ENCODE measurements at places on chromosomes 16 and 17. TPM values are rescaled to one million over a fixed set of nuclear protein-coding genes. Genes with fewer than 3 reads are reported as not detected.

SOX8 gene
- total RNA-seq, result 5.2 TPM

RND2 gene
- total RNA-seq, result 0.66 TPM

CLEC19A gene
- total RNA-seq, result not detected

MYH2 gene
- total RNA-seq, result not detected

TMEM231 gene
- 9.7 TPM for total RNA-seq

TBC1D3G gene
- not detected for total RNA-seq

PLEKHH3 gene
- total RNA-seq, result 66.3 TPM

TMC7 gene
- 5.2 TPM for total RNA-seq

PLD2 gene
- total RNA-seq, result 47.7 TPM

- H3K27me3 ChIP-seq, result no peaks in the 10 kb centered on the region
- no peaks in the 10 kb centered on the region for H3K4me1 ChIP-seq
- no peak overlapping the region for H3K27ac ChIP-seq
Measured at GRCh38 chr17:10161386-10161785, 37.0 kb downstream of the GAS7 start.

DNA sequence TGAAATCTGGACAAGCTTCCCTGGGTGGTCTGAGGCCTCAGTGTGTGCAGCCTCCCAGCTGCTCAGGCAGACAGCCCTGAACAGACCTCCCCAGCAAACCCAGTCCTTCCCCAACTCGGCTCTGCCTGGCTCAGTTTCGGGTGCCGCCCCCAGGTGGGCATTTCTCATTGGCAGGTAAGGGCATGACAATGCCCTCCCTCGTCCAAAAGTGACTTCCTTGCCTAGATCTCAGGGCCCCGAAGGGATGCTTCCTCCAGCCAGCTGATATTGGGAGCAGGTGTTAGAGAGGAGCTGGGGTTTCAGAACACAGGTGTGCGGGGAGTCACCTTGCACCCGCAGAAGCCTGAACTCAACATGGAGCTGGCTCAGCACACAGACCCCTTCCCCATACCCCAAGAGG, 3.8 kb upstream of the PPL start:
- DNase-seq, result no peak
- H3K4me3 ChIP-seq, result no peak overlapping the region
- no peak overlapping the region for H3K27ac ChIP-seq

DNA sequence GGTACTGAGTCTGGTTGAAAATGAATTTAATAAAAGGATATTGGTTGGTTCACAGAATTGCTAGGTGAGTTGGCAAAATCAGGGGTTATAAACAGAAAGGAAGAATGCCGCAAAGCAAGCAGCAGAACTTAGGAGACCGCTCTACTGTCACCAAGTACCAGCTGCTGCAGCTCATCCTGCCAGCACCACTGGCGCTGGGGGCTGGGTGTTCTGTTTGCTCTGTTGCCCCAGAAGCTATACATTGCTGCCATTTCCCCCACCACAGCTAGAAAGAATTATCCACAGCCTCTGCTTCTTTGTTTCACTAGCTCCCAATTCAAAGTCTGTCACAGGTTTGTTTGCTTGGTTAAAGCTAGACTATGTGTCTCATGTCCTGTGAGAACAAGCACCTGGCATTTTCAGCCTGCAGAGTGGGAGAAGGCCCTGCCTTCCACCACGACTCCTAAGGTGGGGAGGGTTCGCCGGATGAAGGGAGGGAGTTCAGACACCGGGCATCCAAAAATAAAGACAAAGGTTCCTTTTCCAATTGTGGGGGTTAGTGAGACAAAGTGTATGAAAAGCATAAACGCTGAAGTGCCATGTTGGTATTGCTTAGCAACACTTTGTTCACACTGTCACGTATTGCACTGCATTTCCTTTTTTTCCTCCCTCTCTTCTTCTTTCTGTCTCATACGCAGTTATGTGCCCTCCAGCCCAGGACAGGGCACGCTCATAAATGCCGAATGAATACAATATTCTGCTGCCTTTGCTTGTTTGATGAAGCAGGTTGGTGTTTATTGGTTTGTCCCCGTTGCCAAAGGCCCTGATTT, 9.6 kb upstream of the CPD start:
- no peaks in the 10 kb centered on the region for H3K36me3 ChIP-seq
- H3K4me3 ChIP-seq, result no peak overlapping the region

GRCh38 chr17:69711541-69711940, 297.0 kb downstream of the MAP2K6 start:
- no peak for DNase-seq
- no peak overlapping the region for H3K4me3 ChIP-seq
- H3K4me1 ChIP-seq, result no peaks in the 10 kb centered on the region
- H3K36me3 ChIP-seq, result no peaks in the 10 kb centered on the region

GRCh38 chr16:24610416-24610755, 71.0 kb downstream of the RBBP6 start:
- H3K36me3 ChIP-seq, result no peaks in the 10 kb centered on the region
- DNase-seq, result no peak
- no peaks in the 10 kb centered on the region for H3K4me1 ChIP-seq
- H3K27ac ChIP-seq, result no peak overlapping the region

DNA sequence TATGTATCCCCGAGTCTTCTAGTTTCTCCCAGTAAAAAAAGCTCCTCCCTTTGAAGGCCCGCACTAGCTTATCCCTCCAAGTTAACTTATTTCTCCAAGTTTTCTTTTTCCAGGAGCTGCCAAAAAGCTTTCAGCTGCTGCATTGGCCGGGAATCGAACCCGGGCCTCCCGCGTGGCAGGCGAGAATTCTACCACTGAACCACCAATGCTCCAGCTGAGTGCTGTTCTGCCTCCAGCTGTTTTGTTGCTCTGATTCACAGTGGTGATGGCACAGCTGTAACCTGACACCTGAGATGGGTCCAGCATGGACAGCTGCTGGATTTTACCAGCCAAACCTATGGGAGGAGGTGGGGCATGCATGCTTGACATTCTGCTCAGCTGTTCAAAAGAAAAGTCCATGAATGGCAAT, 22.1 kb downstream of the VAC14 start:
- no peak overlapping the region for H3K4me3 ChIP-seq
- no peaks in the 10 kb centered on the region for H3K4me1 ChIP-seq
- peak; percentile 81 for DNase-seq
- H3K27me3 ChIP-seq, result no peaks in the 10 kb centered on the region
- H3K36me3 ChIP-seq, result peaks cover 25% of the 10 kb centered on the region

- no peak overlapping the region for H3K27ac ChIP-seq
- peaks cover 9% of the 10 kb centered on the region for H3K4me1 ChIP-seq
- H3K27me3 ChIP-seq, result no peaks in the 10 kb centered on the region
- DNase-seq, result no peak
- peak overlapping the region; percentile 85 for H3K4me3 ChIP-seq
Measured at GRCh38 chr16:89685916-89686315, 573 bp upstream of the CDK10 start.

GRCh38 chr17:56597495-56597990, 4.0 kb downstream of the NOG start:
- H3K27ac ChIP-seq, result no peak overlapping the region
- H3K36me3 ChIP-seq, result no peaks in the 10 kb centered on the region
- no peak for DNase-seq
- H3K4me3 ChIP-seq, result no peak overlapping the region
- H3K27me3 ChIP-seq, result peaks cover 10% of the 10 kb centered on the region

DNA sequence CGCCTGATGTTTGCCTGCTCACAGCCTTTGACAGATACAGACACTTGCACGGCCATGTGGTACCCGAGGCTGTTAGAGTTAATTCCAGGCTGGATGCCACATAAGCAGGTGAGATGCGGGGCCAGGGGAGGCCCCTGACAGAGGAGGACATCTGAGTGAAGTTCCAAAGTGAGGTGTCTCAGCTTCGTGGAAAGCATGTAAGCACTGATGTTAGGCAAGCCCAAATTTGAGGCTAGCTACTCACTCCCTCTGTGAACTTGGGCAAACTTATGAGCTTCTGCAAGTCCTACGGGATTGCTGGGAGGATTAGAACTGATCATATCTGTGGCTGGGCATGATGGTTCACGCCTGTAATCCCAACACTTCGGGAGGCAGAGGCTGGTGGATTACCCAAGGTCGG, 39.3 kb upstream of the MARCHF10 start:
- H3K4me1 ChIP-seq, result no peaks in the 10 kb centered on the region
- H3K27me3 ChIP-seq, result no peaks in the 10 kb centered on the region
- no peak for DNase-seq

DNA sequence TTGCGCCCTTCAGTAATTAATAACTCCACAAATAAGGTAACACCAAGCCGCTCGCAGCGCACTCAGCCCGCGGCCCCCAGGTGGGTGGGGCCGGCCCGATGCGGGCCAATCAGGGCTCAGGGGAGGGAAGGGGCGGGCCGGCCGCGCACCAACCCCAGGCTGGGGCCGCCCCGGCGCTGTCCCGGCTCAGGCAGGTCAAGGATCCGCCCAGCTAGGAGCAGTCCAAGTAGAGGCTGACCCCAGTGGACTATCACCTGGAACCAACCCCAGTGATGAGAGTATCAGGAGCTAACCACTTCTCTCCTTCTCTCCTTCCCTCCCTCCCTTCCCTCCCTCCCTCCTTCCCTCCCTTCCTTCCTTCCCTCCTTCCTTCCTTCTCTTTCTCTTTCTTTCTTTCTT, 110.8 kb downstream of the C16orf78 start:
- no peak overlapping the region for H3K4me3 ChIP-seq
- H3K4me1 ChIP-seq, result peaks cover 6% of the 10 kb centered on the region
- H3K36me3 ChIP-seq, result no peaks in the 10 kb centered on the region
- 0 out of 2 replicates have a peak, but pooled peaks cover 6% of the 10 kb centered on the region for H3K27me3 ChIP-seq

DNA sequence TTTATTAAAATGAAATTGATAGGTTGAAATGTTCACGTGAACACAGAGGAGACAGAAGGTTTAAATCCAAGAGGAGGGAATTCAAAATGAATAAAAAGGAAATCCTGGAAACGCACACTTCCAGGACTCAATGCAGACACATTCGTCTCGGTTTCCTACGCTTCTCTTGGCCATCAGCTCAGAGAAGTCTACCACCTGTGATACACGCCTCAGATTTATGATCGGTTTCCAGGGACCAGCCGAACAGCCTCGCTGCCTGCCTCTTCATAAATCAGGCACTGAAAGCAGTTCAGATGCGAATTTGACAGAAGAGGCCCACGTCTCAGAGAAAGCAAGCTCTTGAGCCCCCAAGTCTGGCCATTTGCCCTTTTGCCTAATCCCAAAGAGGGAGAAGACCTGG, 125.5 kb upstream of the IRX3 start:
- no peak overlapping the region for H3K4me3 ChIP-seq
- no peak for DNase-seq
- no peaks in the 10 kb centered on the region for H3K36me3 ChIP-seq

DNA sequence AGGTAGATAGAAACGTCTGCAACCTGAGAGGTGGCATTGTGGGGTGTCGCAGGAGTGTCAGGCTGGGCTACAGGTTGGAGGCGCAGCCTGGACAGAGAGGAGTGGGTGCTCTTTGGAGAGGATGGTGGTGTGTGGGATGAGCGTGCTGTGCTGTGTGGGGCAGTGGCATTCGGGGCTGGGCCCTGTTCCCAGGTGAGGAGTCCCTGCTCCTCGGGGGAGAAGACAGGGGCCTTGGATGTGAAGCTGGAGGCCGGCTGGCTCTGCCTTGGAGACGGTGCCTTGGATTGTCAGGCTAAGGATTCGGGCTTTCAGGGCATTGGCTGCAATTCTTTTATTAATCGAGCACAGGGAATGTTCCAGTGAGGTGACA, 69.3 kb downstream of the BANP start:
- no peaks in the 10 kb centered on the region for H3K27me3 ChIP-seq
- peaks cover 2% of the 10 kb centered on the region for H3K4me1 ChIP-seq
- no peaks in the 10 kb centered on the region for H3K36me3 ChIP-seq
- no peak overlapping the region for H3K4me3 ChIP-seq
- DNase-seq, result no peak

DNA sequence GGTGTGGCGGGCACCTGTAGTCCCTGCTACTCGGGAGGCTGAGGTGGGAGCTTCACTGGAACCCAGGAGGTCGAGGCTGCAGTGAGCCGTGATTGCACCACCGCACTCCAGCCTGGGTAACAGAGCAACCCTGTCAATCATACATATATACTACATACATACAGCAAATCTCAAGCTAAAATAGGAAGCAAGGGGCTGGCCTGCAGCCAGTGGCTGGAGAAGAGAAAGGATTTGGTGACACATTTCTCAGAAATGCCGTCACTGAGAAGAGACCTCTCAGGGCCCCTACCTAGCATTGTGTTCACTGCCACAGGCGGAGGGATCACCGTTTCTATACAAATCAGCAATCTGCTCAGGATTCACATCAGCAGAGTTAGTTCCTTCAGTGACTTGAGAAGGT, 16.9 kb downstream of the NARF start:
- no peak overlapping the region for H3K27ac ChIP-seq
- no peaks in the 10 kb centered on the region for H3K27me3 ChIP-seq

- no peak overlapping the region for H3K27ac ChIP-seq
- no peak overlapping the region for H3K4me3 ChIP-seq
Measured at GRCh38 chr16:79036541-79036940, 564.0 kb downstream of the MAF start.

DNA sequence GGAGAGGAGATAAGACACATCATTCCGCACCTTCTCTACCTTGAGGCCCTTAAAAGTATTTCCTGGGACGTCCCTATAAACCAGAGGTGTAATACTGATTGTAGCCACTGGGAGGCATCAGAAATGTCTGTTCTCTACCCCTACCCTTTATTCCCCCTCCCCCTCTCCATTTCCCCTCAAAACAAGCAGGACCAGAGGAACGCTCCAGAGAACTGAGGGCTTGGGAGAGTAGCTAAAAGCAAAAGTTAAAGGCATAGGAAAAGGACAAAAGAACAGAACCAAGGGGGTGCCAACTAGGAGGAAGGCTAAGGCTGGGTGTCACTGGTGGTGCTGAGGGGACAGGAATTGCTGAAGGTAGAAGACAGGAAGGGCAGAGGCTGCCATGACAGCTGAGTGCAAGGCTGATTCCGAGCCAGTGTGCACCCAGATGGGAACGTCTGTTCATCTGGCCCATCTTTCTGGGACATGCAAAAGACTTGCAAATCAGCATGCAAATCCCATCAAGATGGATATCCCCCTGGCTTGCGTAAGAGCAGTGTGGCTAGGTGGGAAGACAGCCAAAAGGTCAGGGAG, 6.7 kb downstream of the CAMTA2 start:
- H3K4me3 ChIP-seq, result no peak overlapping the region
- H3K4me1 ChIP-seq, result peaks cover under 1% of the 10 kb centered on the region
- peaks cover 28% of the 10 kb centered on the region for H3K36me3 ChIP-seq
- H3K27ac ChIP-seq, result no peak overlapping the region

DNA sequence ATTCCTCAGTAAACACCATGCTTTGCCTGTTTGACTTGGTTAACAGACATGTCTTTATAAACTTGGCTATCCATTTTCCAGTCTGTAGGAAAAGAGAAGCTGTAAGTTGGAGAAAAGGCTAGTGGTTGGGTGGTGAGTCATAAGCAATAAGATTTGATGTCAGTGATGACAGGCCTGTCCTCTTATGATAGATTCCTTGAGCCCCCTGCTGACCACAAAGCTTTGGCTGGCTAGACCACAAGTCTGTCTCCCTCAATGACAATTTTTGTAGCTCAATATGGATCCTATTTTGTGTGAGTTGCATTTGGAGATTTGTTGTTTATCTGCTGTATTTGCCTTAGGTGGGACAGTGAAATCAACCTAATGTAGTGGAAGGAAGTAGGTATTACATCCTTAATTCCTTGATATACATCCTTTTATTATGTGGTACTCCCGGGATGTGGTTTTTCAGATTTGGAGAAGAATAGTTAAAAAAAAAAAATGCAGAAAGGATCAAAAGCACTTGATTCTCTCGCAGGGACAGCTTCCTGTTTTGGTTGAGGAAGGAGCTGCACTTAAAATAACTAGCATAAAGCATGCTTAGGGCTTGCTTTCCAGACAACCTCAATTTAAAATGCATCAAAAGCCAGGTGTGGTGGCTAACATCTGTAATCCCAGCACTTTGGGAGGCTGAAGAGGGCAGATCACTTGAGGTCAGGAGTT, 67.4 kb downstream of the SIAH1 start:
- peak; percentile 10 for DNase-seq
- H3K4me1 ChIP-seq, result peaks cover 5% of the 10 kb centered on the region
- H3K27me3 ChIP-seq, result no peaks in the 10 kb centered on the region
- H3K36me3 ChIP-seq, result no peaks in the 10 kb centered on the region

GRCh38 chr16:74999609-75000480, 1.0 kb downstream of the ZNRF1 start:
- H3K36me3 ChIP-seq, result no peaks in the 10 kb centered on the region
- DNase-seq, result no peak
- H3K4me1 ChIP-seq, result peaks cover 59% of the 10 kb centered on the region
- peak overlapping the region; percentile 70 for H3K4me3 ChIP-seq
- no peaks in the 10 kb centered on the region for H3K27me3 ChIP-seq
